ENCODE measurements at places on chromosomes 4 and X. TPM values are rescaled to one million over a fixed set of nuclear protein-coding genes. Genes with fewer than 3 reads are reported as not detected.

Gene FHL1
- total RNA-seq = 0.73 TPM

Gene CXCL3
- total RNA-seq = 153 TPM

Gene FRMPD3
- 1.0 TPM for total RNA-seq

Gene IL2RG
- total RNA-seq = 0.57 TPM

Gene BEX1
- 12.9 TPM for total RNA-seq

Gene KLF3
- 56.6 TPM for total RNA-seq

Gene GUCY1A1
- 23.6 TPM for total RNA-seq

Gene COL4A5
- total RNA-seq = 19.8 TPM

Gene ARHGAP24
- 10.2 TPM for total RNA-seq

Gene ZCCHC18
- 0.52 TPM for total RNA-seq

Gene GYPB
- not detected for total RNA-seq

Gene AGTR2
- total RNA-seq = not detected

Gene PRDM8
- total RNA-seq = 1.8 TPM

Gene HTR2C
- not detected for total RNA-seq

Gene STBD1
- 3.2 TPM for total RNA-seq

Gene SH3BP2
- 22.7 TPM for total RNA-seq

Gene CT55
- total RNA-seq = not detected

Gene SPATA4
- total RNA-seq = not detected

Gene COX18
- total RNA-seq = 7.8 TPM

Gene MAOB
- 56.8 TPM for total RNA-seq

Gene PCDH11X
- total RNA-seq = not detected

Gene DOK7
- 2.7 TPM for total RNA-seq
